B cell (primary cell): ENCODE measurements at places on chromosomes 7 and 10. TPM values are rescaled to one million over a fixed set of nuclear protein-coding genes. Genes with fewer than 3 reads are reported as not detected.

The COL1A2 gene
- 0.12 and 0.47 TPM in 2 replicates for total RNA-seq

The UCMA gene
- not detected in 2 replicates for total RNA-seq

The PTN gene
- not detected in 2 replicates for total RNA-seq

The EPHB6 gene
- total RNA-seq = 63.0 and 69.6 TPM in 2 replicates

The PRPS1L1 gene
- not detected in 2 replicates for total RNA-seq

The TEX47 gene
- total RNA-seq = not detected in 2 replicates
